Brain (organoid and tissue), 16 donors: ENCODE measurements at places on chromosomes 13 and 19. TPM values are rescaled to one million over a fixed set of nuclear protein-coding genes. Genes with fewer than 3 reads are reported as not detected.

Gene PSG3
- polyA plus RNA-seq, result not detected

Gene LATS2
- 2.3 TPM for polyA plus RNA-seq

Gene CSNK1A1L
- not detected for polyA plus RNA-seq

Gene KLK3
- polyA plus RNA-seq, result not detected

Gene ZNF132
- 2.5 TPM for polyA plus RNA-seq

Gene NOVA2
- polyA plus RNA-seq, result 13.0 TPM

Gene LDLR
- 11.7 TPM for polyA plus RNA-seq

Gene PEG3
- 5.4 TPM for polyA plus RNA-seq

Gene ZNF714
- 6.6 TPM for polyA plus RNA-seq

Gene CEBPA
- 5.0 TPM for polyA plus RNA-seq

DNA sequence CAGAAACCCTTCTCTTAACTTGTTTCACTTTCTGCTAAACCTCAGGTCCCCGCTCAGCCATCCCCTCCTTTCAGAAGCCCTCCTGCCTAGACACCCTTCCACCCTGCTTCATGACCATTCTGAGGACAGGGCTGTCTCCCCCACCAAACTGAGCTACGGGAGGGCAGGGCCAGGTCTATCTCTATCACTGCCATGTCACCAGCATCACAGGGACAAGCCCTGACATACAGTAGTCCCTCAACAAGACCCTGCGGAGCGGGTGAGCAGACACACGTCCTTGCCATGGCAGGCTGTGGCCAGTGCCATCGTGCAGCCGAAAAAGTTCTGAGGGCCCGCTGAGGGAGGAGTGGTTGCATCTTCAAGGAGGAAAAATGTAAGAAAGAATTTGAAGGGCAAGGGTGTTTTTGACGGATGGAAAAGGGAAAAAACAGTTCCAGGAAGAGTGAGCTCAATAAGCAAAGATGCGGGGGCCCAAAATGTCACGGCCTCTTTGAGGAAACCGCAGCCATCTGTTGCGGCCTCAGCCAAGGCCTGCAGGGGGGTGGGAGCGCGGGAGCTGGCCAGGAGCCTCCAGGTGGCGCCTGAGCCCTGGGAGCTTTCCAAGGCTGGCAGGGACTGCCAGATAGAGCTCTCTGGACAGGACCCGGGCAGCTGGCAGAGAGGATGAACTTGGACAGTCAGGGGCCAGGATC, 8.1 kb downstream of the PTGIR start:
- DNase-seq, result peak; percentile 75

GRCh38 chr19:35332817-35333216, 3.8 kb downstream of the CD22 start:
- DNase-seq, result no peak

DNA sequence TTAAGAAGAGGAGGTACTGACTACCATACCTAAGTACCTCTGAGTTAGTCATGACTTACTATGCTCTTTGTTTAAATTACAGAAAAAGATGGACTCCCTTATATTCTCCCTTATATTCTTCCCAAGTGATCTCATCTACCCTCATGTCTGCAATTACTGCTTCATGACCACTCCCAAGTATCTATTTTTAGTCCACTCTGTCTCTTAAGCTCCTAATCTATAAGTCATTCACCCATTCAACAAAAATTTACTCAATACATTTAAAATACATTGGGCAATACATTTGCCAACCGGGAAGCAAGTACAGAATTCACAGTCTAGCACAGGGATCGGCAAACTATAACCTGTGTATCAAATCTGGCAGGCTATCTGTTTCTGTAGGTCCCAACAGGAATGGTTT, 42.6 kb downstream of the KPNA3 start:
- no peak for DNase-seq

GRCh38 chr19:6448045-6448444, 11.5 kb downstream of the SLC25A23 start:
- DNase-seq, result no peak

GRCh38 chr13:30332456-30333143, 25.2 kb upstream of the KATNAL1 start:
- no peak for DNase-seq

DNA sequence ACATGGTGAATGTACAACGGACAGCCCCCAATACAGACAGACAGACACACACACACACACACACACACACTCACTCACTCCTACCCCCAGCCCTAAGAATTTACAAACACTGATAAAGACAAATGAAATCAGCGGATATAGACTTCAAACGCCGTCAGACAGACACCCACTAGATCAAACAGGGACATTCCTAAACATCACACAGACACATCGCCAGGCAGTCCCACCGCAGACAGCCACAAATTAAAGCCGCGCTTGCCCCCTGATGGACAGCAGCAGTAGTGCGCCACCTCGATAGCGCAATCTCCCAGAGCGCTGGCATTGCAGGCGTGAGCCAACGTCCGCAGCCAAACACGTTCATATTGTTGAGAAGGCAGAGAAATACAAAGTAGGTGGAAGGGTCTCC, 24.7 kb upstream of the ADGRE1 start:
- peak; percentile 74 for DNase-seq

GRCh38 chr13:98184792-98185191, 7.7 kb upstream of the RNF113B start:
- no peak for DNase-seq

DNA sequence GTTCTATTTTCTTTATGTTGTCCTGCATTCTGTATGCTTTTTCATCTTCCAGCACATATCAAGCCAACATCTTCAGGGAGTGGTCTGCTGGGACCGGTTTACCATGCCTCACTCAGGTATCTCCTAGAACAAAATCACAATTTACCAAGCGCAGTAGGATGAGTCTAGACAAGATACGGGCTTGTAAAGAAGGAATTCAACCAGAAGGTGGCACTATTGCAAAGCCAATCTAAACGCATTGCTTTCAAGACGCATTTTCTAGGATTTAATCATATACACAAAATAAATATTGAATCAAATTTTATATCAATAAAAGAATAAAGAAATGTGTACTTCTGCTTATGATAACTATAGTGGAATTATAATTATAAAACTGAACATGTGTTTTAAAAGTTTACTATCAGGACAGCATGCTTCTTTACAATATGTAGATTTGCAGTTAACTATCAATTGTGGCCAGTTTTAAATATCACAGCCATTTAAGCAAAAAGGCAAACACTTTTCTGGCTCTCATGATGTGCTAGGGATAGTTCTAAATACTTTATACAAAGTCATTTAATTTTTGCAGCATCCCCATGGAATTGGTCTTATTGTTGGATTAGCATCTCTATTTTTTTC, 16.1 kb upstream of the TPP2 start:
- peak; percentile 79 for DNase-seq

DNA sequence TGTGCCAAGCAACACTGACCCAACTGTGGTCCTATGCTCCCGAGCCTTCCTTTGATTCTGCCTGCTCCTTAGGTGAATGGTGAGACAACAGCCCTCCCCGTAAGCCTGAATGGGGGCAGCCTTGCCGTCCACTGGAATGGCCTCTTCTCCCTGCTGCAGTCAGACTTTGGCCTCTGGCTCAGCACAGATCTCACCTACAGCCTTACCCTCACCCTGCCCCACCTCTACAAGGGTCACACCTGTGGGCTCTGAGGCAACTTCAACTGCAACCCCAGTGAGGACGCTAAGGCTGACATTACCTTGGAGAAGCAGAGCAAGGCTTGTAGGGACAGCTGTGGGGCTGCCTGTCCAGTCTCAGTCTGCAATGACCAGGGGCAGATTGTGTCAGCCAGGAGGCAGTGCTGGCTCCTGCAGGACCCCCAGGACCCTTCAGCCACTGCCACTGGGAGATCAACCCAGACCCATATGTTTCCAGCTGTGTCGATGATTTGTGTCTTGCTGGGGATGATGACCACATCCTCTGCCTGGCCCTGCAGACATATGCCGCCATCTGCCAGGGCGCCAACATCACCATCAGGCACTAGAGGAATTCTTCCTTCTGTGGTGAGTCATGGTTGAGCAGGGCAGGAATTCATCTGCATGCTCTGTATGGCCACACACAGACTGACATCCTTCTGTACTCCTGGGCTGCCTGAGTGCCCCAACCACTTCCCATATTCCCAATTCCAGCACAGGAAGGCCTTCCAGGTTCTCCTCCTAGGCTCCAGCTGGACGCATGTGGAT, 27.3 kb upstream of the FXYD3 start:
- DNase-seq, result no peak

GRCh38 chr13:103130146-103130545, 63.9 kb upstream of the SLC10A2 start:
- DNase-seq, result no peak

DNA sequence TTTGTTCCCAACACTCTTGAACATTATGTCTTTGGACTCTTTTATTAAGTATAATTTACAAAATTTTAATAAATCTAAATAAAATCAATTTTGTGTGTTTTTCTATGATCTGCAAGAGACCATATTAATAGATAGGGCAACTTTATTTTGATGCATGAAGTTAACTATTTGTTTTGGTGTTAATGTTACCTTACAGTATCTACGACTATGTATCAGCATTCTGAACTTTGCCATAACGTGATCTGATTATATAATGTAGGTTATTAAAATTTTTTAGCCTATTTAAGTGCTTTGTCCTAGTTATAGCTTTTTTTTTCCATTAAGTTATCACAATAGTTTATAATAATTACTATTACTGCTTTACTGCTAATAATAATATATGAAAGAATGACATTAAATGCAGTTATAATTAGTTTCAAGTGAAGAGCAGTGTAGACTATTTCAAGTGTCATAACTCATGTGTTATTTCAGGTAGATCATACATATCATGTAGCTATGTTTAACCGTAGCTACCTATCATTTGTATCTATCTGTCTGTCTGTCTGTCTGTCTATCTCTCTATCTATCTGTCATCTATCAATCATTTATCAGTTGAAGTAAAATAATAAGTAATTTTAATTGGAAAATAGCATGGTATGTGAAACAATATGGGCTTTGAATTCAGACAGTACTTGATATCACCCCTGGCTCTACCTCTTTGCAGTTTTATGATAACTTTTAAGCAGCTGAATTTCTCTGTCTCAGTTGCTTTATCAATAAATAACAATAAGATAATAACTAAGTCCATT, 229.7 kb downstream of the GPC5 start:
- DNase-seq, result no peak

DNA sequence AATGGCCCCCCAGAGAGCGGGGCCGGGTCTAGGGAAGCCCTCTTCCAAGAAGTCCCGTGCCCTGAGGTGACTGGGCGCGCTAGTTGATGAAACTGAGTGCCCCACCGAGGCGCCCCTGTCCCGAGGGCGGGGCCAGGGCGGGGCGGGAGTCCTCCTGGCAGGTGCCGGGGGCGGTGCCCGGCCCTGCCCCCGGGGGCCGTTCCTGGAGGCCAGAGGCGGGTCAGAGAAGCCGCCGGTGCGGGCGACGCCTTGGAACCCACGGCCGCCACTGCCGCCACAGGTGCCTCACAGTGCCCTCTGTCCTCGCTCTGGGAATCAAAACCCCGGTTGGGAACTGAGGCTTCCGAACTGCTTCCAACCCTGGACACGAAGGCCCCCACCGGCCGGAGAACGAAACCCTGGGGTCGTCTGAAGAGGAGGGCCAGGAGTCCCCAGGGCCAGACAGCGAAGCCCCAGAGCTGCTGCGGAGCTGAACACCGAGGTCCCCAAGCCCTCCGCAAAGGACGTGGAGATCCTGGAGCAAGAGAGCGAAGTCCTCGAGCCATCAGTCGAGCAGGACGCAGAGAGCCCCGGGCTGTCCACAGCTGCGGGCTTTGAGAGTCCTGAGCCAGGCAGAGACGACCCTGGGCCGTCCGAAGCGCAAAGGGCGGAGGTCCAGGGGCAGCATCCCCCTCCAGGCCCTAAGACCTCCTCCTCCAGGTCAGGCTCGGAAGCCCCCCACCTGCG, at the start of gene MISP3:
TSS of gene MISP3 (plus strand) at position 252 of the 726 bp plus-strand sequence. CDS start 524 bp downstream, outside the sequence.
- no peak for DNase-seq

GRCh38 chr13:95457294-95457693, 95.2 kb upstream of the CLDN10 start:
- no peak for DNase-seq
